ENCODE measurements at places on chromosomes 5 and 9.

DNA sequence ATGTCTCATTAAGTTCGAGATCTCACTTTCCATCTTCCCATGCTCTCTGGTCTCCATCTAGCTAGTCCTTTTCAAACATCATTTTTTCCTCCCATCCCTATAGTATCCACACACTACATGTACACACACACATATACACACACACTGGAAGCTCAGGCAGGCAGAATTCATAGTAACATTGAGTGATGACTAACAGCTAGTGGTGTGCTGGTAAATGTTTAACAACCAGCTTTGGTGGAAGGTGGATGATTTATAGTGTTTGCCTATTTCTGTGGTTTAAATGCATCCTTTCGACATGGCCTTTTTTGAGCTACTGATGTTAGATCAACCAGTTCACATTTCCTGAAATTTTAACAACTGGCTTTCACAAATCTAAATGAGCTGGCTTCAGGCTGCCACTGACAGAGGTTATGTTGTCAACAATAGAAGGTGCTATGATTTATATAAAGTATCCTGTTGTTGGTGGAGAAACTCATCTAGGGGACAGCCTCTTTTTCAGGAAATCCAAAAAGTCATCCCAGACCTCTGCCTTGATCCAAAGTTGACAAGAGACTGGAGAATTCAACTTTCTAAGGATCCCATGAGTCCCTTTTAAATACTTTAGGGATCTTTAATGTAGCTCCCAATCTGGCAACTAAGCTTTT is 117.8 kb downstream of the CCDC192 start:
- no peak for DNase-seq

GRCh38 chr5:80502800-80503199 is 14.9 kb downstream of the FAM151B start:
- DNase-seq: no peak

- no peak for DNase-seq
Observed at GRCh38 chr9:70125621-70126263, 82.1 kb downstream of the MAMDC2 start.

- DNase-seq: no peak
Observed at GRCh38 chr5:177306674-177307543, 3.3 kb downstream of the PRELID1 start.

DNA sequence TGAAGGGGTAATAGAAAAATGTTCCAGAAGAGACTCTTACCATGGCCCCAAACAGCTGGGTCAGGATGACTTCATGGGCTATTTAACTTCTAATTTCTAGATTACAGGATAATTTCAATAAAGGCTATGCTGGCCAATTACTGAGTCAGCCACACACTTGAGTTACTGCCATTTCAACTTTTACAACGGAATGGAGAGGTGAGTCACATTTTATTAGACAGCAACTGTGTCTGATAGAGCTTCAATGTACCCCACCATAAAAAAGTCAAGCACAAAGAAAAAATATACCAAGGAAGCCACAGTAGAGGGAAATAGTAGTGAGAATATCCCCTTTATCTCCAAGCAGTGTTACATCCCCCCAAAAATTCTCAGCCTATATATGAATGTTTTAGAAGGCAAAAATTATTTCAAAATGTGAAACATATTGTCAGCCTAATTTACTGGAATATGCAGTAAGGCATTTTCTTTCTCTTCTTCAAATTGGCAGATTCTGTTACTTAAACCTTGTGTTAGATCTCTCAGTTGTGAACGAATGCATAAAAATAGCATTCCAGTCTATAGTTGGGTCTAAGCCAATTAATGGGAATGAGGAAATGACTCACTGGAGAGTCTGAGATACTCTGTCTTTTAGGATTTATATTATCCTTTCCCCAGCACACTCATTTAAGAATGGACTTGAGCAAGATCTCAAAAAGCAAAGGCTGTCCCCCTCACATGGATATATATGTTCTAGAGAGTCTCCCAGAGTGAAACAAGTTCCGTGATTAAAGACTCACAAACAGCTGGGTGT is 47.1 kb upstream of the RAI14 start:
- DNase-seq: no peak

GRCh38 chr5:130216286-130216685 is 312.0 kb downstream of the CHSY3 start:
- DNase-seq: no peak

GRCh38 chr5:130995254-130995515 is 169.9 kb downstream of the HINT1 start:
- no peak for DNase-seq

DNA sequence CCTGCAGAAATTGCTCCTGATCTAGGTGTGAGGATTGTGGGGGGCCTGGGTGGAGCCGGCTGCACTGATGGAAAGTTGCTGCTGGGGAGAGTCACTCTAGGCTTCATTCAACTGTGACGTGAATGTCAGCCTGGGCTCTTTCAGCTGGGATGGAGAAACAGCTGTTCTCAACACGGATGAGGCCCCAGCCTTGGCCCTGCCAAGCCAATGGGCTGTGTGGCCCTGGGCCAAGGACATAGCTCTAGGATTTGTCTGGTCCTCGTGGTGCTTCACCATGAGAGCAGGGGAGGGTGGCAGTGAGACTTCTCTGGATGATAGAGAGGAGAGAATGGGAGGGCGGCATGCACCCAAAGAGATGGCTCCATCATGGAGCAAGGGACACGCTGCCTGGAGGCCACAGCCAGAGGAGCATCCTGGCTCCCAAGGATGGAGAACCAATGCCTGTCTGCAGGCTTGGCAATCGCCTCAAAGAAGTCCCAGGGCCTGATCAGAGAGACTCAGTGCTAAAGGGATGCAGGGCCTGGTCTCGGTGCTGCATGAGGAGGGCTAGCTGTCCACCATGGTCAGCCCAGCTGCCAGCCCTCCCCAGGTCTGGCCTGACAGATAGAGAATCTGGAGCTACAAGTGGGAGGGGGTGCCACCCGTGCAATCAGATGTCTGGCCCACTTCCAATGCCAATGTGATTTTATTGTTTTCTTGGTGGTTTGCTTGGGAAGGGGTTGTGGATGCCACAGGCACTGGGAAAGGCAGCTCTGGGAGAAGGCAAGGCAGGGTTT is 141.0 kb downstream of the GADD45G start:
- no peak for DNase-seq

DNA sequence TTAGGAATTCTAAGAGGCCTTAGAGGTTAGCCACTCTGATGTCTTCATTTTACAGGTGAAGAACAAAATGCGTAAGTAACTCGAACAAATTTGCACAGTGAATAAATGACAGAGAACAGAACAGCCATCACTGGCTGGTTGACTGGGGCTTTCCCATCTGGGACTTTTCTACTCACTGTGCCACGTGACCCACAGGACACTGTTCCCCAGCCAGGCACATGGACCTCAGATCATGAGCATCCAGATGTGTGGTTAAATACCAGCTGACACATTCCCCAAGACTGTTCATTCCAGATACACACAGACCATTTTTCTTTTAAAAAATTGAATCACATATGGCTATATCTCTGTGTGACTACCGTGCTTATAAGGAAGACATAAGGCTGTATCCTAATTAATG is 25.8 kb upstream of the MED10 start:
- no peak for DNase-seq

DNA sequence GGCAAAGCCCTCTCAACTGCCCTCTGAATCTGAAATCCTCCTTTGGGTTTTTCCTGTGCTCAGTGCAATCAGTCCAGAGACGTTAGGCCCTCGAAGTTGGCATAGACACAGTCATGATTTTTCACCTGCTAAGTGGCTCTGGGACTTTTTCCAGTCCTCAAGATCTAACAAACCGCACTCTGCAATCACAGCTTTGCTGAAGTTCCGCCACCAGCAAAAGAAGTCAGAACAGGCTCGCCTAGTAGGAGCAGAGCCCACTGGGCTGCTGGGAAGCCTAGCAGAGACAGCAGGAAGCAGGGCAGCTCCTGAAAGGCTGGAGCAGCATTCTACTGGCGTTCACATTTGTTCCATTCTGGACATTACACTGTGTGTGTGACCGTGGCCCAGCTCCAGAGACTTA is 222.8 kb upstream of the KIF2A start:
- DNase-seq: no peak

DNA sequence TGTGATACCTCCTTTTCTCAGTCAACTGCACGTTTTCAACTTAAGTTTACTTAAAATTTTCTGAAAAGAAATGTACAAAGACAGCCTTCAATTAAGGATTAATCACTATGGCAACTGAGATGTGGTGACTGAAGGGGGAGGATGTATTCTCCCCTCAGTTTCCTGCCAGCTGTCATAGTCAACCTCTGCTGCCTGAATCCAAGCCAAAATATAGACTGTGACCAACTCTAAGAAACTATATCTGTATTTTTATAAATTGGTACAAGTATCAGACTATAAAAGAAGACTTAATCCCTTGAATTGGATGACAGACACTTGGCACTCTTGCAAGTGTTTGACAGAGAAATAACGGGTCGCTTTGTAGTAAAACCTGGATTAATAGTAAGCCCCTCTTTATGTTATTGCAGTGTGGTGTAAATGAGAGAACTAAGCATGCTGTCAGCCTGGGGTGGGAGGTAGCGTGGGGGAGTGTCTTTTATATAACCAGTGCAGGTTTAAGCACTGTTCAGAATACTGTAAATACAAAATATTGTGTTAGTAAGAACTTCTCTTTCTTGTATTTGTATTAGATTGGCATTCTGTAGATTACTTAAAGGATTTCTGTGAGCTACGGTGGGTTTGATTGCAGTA is 106.4 kb downstream of the ERCC6L2 start:
- DNase-seq: no peak

DNA sequence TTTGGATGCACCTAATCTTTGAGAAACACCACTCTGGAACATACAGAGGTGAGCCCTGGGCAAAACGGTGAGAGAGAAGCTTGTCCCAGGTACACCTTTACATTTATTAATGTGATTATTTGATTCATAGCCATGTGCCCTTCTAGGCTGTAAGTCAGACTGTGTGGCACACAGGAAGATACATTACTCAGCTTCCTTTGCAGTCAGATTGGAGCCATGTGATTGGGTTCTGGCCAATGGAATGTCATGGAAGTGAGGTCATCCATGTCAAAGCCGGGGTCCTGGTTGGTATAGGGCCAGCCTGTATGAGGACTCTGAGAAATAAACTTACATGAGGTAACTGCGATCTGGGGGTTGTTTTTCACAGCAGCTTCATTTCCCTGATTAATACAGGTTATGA is 106.8 kb upstream of the CD180 start:
- no peak for DNase-seq

DNA sequence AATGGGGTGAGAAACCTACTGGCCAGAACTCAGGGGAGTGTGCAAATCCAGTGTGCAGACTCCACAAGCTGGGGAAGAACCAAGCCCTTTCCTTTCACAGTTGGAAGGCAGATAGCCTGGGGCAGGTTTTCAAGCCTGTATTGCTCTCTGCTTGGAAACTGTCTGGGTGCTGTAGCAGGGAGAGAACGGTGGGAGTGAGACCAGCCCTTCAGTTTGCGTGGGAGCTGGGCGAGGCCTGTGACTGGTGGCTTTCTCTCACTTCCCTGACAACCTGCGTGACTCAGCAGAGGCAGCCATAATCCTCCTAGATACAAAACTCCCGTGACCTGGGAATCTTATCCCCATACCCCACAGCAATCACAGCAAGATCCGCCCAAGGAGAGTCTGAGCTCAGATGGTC is 44.9 kb upstream of the SNCAIP start:
- DNase-seq: no peak

GRCh38 chr5:92435781-92436180 is 1052.7 kb upstream of the ARRDC3 start:
- DNase-seq: no peak

- DNase-seq: no peak
Observed at GRCh38 chr9:101246691-101247090, 138.1 kb downstream of the BAAT start.

DNA sequence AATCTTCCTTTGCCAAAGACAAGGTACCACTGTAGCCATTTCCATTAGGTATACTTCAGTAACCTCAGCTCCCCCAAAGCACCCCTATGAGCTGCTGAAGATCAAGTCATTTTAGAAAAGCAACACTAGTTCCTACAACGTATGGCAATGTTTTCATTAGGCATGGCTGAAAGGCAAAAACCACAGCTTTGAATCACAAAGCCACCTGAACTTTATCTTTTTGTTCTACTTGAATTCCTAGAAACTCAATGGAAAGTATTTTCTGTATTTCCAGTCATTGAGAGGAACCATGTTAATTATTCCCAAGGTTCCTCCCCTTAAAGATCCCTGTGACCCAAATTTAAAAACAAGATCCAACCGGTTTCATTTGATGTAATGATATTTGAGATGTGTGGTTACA is 152.1 kb downstream of the EFNA5 start:
- DNase-seq: no peak

GRCh38 chr9:3181049-3181953 is 337.4 kb upstream of the PUM3 start:
- DNase-seq: peak; percentile 44

DNA sequence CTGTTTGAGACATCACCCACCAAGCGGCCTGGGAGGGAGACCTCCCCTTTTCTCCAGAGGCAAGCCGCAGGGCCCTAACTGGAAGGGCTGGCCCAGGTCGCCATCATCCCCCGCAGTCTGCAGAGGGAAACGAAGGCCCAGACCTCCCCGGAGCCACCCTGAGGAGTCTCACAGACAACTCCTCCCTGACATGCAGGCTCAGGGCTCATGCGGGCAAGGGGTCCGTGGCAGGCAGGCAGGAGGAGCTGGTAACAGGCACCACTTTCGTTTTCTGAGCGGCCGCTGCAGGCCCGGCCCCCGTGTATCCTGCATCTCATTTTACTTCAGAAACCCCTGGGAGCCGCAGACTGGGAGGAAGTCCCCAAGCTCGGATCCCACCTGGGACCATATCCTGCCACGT is 192.0 kb upstream of the PPP1R26 start:
- DNase-seq: no peak

DNA sequence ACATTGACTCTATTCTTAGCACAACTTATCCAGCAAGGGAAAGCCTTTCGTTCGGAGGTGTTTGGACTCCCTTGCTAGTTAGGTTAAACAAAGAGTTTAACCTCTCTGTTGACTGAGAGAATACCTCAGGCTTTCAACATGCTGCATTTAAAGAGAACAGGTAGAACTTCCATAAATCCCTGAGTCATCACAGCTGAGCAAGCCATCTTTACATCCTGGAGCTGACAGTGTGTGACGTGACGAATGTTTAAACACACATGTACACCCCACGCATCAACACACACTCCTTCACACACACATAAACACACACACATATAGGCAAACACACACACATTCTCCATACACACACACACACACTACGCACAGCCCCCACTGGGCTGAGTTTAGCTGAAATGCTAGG is 152.8 kb downstream of the ADAMTS12 start:
- no peak for DNase-seq

DNA sequence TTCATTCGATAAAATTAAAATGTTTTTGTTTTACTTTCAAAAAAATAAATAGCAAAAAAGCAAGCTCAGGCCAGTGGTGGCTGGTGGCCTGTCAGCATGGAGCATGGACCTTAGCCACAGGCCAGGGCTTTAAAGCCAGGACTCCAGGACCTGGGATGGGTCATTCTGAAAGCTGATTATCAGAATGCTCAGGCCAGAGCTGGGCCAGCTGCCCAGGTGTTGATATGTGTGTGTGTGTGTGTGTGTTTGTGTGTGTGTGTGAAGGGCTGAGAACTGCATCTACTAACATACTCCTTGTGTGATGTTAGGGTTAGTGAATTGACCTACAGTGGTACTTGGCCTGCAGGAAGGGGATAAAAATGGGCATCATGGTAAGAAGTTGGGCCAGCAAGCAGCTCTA is 21.5 kb downstream of the PALM2AKAP2 start:
- no peak for DNase-seq

All from stimulated activated naive CD8-positive, alpha-beta T cell treated with anti-CD3 and anti-CD28 coated beads, Interleukin-15, amount 100 ng/mL, for 72 hours (primary cell).